ENCODE measurements at places on chromosomes 4 and X.

GRCh38 chrX:11434607-11435006 lies 141.4 kb downstream of the AMELX start:
- no peak for DNase-seq

DNA sequence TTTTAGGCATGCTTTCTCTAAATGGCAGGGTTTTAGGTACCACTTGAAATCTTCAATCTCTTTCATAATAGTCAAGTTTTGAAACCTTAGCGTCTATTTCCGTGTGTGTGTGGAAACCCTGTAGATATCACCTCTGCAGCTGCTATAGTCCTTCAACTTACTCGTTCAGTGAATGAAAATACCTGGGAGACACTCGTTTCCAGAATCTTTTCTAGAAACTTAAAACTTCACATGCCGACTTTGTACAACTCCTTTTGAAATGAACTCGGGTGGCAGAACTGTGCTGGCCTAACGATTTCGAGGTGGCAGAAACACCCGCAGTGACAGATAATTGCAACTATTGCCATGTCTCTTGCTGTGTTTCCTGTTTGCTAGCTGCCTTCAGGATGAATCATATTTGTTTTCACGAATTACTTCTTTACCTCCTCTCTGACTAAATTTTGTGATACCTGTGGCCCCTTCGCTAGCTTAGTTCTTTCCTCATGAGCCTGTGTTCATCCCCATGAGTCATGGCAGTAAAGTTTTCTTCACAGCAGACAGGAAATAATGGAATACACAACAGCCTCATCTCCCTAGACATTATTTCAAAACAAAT lies 104.7 kb upstream of the SMIM10 start:
- no peak for DNase-seq

- DNase-seq, result no peak
Observed at GRCh38 chr4:152858934-152859333, 77.2 kb upstream of the FHDC1 start.

- no peak for DNase-seq
Observed at GRCh38 chrX:103330681-103331288, 746 bp downstream of the TCEAL7 start.

- no peak for DNase-seq
Observed at GRCh38 chrX:48490661-48491060, 14.7 kb downstream of the FTSJ1 start.
